ENCODE measurements at places on chromosomes 1 and 21.

DNA sequence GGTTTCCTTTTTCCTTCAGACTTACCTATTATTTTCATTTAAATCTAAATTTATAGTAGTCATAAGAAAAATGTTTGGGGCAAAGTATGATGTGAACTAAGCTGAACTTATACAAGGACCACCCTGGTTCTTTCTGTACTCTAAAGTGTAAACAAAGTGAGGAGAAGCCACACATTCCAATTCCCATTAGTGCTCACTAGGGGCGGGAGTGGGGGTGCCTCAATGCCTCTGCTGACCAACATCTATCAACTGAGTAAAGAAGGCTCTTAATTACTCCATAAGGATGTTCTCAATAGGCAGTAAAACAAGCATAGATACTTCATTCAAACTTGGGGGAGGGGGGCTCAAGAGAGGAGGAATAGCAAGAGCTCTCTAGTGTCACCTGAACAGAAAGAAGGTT is 151.7 kb downstream of the CDC42BPA start:
- no peak for DNase-seq

- no peak for DNase-seq
Measured at GRCh38 chr1:205961991-205962820, 18.9 kb upstream of the SLC26A9 start.

DNA sequence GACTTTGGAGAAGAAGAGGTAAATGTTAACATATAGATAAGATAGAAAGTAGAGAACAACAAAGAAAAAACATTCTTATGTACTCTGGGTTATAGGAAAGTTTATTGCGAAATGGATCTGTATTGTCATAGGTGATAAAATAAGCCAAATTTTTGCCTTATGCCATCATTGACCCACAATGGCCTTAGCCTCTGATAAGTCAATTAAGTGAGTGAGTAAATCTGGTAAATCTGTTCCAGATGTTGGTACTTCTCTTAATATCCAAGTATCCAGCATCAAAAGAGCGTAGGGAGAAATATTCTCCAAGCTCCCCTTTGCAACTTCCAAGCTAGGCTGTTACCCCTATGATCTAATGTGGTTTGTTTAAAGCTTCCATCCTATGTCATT is 38.3 kb upstream of the CLCA4 start:
- no peak for DNase-seq

GRCh38 chr21:15761507-15762100 is 31.8 kb downstream of the USP25 start:
- DNase-seq, result no peak

DNA sequence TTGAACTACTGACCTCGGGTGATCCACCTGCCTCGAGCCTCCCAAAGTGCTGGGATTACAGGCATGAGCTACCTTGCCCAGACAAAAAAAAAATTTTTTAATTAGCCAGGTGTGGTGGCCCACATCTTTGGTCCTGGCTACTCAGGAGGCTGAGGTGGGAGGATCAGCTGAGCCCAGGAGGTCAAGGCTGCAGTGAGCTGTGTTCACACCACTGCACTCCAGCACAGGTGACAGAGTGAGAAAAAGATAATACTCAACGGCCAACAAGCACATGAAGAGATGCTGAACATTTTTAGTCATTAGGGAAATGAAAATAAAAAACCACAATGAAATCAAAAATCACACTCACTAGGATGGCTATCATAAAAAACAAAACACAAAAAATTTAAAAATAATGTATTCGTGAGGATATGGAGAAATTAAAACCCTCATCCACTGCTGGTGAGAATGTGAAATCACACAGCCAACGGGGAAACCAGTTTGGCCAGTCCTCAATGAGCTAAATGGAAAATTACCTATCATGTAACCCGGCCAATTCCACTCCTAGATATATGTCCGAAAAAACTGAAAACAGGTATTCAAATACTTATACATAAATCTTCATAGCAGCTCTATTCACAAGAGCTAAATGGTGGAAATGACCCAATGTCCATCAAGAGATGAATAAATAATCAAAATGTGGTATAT is 41.2 kb downstream of the ENAH start:
- no peak for DNase-seq

- no peak for DNase-seq
Measured at GRCh38 chr21:40383951-40384350, 463.0 kb downstream of the DSCAM start.

DNA sequence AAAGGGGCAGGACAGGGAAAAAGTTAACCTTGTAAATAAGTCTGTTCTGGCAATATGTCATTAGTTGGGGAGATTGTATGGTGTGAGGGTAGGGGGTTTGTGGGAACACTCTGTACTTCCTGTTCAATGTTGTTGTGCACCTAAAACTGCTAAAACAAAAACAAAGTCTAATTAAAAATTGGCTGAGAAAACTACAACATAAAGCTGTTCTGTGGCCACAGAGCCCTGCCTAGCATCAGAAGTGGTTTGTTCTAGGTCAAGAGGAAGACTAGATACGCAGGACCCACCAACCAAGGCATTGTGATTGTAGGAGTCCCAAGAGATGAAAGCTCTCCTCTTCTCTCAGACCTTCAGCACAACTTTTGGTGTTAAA is 81.0 kb upstream of the LRRC8D start:
- no peak for DNase-seq

- no peak for DNase-seq
Measured at GRCh38 chr21:36073181-36073580, 3.4 kb downstream of the CBR1 start.

DNA sequence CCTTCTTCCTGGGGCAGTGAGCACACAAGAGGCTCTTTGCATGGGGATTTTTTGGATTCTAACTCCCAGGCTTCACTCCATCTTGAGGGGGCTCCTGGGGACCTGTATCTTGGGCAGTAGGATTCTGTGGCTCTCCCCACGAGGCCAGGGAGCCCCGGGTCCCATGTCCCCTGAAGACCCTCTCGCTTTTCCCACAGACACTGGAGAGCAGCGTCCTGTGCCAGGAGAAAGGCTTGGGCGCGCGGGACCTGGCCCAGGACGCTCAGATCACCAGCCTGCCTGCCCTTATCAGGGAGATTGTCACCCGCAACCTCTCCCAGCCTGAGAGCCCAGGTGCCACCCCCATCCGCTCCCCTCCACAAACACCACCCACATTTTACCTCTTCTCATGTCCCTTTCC is 735 bp downstream of the CROCC start:
- DNase-seq, result no peak

GRCh38 chr1:30732277-30732996 is 9.1 kb upstream of the MATN1 start:
- no peak for DNase-seq

- no peak for DNase-seq
Measured at GRCh38 chr1:221940631-221941030, 198.7 kb upstream of the DUSP10 start.

DNA sequence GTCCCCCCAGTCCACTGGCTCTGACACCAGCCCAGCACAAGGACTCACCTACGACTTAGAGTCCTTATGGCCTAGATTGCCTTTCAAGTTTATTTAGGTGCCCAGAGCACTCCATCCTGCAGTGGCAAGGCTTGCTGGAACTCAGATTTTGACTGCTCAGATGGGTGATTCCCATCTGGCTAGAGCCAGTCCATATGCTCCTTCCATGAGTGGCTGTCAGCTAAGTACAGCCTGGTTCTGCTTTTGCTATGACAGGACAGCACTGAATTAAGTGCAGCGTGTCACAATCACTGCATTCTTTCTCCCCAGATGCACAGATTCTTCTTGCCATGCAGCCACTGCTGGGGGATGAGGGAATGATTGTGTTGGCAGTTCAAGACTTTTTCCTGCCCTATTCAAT is 43.8 kb downstream of the GPR52 start:
- DNase-seq, result no peak

- DNase-seq, result no peak
Measured at GRCh38 chr1:234139966-234140365, 233.3 kb upstream of the COA6 start.

- no peak for DNase-seq
Measured at GRCh38 chr1:235262539-235262938, 65.4 kb downstream of the ARID4B start.

GRCh38 chr1:93775224-93775623 is 93.6 kb upstream of the BCAR3 start:
- no peak for DNase-seq

DNA sequence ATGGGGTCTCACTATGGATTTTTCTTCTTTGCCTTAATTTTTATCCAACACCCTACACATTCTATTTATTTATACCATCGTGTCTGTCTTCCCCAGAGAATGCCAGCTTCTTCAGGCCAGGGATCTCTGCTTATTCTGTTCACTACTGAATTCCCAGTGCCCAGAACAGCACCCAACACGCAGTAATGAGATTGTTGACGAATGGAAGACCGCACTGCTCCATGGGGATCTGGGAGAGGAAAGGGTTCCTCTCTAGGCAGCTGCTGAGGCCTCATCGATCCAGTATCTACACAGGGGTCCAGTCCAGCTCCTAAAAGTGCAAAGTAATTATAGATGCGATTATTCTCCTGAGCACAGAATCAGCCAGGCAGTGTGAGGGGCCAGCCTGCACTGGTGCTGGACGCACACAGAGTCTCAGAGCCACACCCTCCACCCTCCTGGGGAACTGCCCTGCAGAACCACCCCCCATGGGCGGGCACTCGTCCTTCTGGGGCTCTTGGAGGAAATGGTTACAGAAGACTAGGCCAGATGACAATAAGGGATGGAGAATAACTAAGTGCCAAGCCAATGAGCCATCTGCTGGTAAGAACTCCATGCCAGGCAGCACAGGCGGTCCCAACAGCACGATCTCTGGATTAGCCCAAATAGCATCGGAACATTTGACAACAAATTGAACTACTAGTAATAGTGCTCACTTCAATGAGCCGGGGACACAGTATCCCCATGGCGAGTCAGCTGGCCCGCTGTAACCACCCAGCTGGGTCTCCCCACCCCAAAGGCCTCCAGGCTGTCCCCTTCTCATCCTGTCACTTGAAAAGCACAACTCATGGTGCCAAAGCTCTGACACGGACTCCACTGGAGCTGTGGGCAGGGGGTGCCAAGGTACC is 1.7 kb upstream of the PDE9A start:
- DNase-seq, result no peak

DNA sequence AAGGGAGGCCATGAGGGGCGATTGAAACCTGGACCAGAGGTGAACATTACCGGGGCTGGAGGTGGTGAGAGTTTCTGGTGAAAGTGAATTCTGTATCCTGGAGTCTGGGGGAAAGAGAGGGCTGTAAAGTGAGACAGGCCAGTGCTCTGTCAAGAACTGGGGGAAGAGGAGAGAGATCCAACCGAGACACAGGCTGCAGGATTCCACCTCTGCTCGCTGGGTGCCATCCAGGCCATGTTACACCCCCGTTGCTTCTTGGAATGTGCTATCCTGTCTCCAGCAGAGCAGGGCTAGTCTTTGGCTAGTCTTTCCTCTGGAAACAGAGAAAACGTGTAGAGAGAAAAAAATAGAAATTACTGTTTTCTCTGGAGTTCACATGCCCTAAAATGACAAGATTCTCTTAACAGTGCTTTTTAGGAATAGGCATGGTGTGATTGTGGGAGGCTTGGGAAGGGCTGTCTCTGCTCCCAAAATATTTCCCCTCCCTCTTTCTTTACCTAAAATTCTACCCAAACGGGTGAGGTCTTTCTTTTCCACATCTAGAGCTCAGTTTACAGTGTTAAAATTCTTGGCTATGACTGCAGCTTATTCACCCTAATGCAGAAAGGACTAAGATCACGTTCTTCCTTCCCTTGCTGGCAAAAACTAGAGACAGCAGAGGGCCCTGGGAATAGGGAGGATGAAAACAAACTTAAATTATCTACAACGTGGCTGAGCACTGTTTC is 16.5 kb upstream of the OVAAL start:
- no peak for DNase-seq

GRCh38 chr21:45318556-45319404 is 31.1 kb upstream of the POFUT2 start:
- DNase-seq, result no peak

DNA sequence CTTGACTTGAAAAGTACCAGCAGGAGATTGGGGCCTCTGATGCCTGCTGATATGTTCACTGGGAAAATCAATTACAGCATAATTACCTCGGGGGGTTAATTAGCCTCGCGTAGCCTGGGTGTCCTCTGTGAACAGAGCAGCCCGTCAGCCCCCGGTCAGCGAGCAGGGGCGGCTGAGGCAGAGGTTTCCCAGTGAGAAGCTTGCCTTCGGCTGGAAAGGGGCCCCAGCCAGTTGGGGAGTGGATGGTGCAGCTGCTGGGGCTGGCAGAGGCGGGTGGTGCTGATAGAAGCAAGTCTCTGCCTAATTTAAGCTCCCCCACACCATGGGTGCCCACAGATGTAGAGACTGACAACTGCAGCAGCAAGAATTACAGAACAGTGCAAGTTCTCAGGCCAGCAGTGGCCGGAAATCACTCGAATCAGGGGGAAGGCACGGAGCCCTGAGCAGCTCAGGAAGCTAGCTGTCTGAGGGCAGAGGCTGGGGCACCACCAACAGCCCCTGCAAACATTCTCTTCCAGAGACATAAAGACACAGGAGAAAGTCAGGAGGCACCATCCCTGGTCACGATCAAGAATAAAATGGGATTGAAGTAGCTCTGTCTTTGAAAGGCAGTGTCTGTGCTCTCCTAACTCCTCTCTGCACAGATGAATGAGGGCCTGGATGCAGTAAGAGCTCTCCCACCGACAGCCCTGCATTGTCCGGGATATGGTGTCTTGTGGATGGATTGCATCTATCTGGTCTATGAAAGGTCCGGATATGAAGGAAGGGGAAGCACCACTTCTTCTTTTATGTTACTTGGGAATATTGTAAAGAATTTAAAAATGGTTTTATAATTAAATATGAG is 166.5 kb upstream of the CD34 start:
- DNase-seq, result no peak

GRCh38 chr1:60989749-60990713 is 92.3 kb upstream of the NFIA start:
- no peak for DNase-seq

DNA sequence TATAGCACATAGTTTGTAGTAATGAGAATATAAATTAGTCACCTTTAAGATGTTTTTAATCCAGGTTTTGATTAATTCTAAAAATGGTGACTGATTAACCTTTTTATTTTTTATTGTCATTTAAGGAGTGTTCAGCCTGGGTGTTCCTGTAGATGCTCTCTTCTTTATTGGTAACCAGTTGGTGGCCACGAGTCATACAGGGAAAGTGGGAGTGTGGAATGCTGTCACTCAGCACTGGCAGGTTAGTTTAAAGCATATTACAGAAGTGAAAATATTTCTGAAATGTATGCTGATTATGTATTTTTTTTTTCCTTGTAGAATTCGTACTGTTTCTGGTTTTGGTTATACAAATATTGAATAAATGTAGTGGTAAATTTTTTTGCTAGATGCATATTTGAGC is 28.1 kb downstream of the KCTD3 start:
- no peak for DNase-seq

- DNase-seq, result no peak
Measured at GRCh38 chr1:47782414-47783166, 214.6 kb downstream of the TRABD2B start.

GRCh38 chr1:48093696-48094528 is 96.7 kb upstream of the TRABD2B start:
- peak; percentile 51 for DNase-seq

- DNase-seq, result no peak
Measured at GRCh38 chr1:93851327-93851712, 27.7 kb downstream of the DNTTIP2 start.

- DNase-seq, result no peak
Measured at GRCh38 chr1:245378311-245378722, 223.5 kb downstream of the KIF26B start.

- no peak for DNase-seq
Measured at GRCh38 chr1:216090556-216090955, 332.7 kb downstream of the USH2A start.

GRCh38 chr1:65687428-65688214 is 105.1 kb upstream of the PDE4B start:
- DNase-seq, result peak; percentile 55

- no peak for DNase-seq
Measured at GRCh38 chr1:17979815-17980214, 127.8 kb upstream of the IGSF21 start.

- no peak for DNase-seq
Measured at GRCh38 chr1:183983371-183984105, 54.0 kb downstream of the COLGALT2 start.

Measured in stimulated activated CD8-positive, alpha-beta memory T cell treated with anti-CD3 and anti-CD28 coated beads, Interleukin-7, amount 100 ng/mL, for 4 hours (primary cell).